RCC 7860 (cell line): ENCODE measurements at places on chromosomes 2 and 18.

GRCh38 chr2:216485237-216485636, 13.4 kb upstream of the RPL37A start:
- DNase-seq, result no peak

DNA sequence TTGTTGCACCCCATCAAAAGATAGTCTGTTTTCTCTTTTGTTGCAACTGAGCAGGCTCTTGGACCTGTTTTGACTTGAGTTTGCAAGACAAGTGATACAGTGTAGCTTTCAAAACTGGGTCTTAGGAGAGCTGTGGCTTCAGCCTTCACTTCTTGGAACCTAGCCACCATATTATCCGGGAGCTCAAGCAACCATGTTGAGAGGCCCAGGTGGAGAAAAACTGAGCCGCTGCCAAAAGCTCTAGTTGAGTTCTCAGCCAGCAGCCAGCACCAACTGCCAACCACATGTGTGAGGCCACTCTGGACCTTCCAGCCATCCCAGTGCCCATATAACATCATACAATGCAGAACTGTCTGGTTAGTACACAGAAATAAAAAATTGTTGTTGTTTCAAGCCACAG, 5.4 kb downstream of the CACNB4 start:
- DNase-seq, result no peak

GRCh38 chr2:147037048-147037447, 807.8 kb upstream of the ACVR2A start:
- DNase-seq, result no peak

- DNase-seq, result no peak
These were observed 98.5 kb downstream of the MRPS9 start for GRCh38 chr2:105136394-105136793.

DNA sequence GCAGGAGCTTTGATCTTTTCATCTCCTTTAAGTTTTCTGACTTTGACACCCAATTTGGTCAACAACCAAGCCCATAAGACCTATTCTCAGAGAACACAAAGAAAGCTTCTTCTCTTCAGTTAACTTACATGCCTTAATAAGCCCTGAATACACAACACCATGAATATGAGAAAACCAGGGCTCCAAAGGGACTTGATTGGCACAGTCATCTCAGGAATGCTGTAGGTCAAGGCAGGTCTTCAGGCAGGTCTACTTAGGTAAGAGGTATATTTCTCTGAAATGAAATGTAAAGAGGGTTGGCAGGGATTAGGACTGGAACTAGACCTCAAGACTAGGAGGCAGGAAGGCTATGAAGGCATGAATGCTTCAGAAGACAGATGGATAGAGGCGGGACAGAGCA, 24.4 kb upstream of the EIF2AK3 start:
- no peak for DNase-seq

- DNase-seq, result no peak
These were observed 347.5 kb downstream of the METTL4 start for GRCh38 chr18:2223849-2224248.

DNA sequence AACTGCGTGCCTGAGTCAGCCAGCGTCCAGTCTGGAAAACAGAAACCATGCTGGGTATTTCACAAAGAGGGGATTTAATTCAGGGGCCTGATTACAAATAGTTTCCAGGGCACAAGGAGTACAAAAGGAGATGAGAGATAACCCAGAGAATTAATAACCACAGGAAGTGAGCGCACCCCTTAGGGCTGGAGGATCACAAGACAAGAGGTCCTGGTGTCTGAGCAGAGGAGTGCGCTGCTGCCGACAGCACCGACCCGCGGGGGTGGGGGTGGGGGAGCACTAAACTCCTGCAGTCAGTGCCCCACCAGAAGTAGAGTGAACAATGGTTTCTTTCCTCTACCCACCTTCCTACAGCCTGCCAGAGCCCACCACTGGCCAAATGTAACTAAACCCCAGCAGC, 20.8 kb upstream of the MAL start:
- DNase-seq, result no peak

DNA sequence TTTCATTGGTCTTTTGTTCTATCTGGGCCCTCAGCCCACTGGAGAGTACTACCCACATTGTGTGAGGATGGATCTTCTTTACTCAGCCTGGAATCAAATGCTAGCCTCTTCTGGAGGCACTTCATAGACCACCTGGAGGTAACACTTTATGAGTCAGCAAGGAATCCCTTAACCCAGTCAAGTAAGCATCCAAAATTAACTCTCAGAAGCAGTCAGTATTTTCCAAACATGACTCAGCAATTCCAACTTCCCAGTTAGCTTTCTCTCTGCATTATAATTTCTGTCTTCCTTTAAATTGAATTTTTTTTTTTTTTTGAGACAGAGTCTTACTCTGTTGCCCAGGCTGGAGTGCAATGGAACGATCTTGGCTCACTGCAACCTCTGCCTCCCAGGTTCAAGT, 142.7 kb downstream of the ACKR3 start:
- DNase-seq, result peak; percentile 68

- DNase-seq, result no peak
These were observed 56.2 kb upstream of the LRRTM4 start for GRCh38 chr2:77578354-77578753.
